ENCODE measurements at places on chromosomes 2 and 18.

- no peak for DNase-seq
These were observed 163.1 kb upstream of the RGPD4 start for GRCh38 chr2:107663632-107664031.

GRCh38 chr18:31553800-31554199, 37.9 kb upstream of the TTR start:
- no peak for DNase-seq

- no peak for DNase-seq
These were observed 210.2 kb downstream of the TSN start for GRCh38 chr2:121965661-121966060.

- no peak for DNase-seq
These were observed 202.4 kb downstream of the ARL6IP6 start for GRCh38 chr2:152920846-152921245.

GRCh38 chr2:238567996-238568395, 141.3 kb downstream of the ASB1 start:
- DNase-seq, result no peak

DNA sequence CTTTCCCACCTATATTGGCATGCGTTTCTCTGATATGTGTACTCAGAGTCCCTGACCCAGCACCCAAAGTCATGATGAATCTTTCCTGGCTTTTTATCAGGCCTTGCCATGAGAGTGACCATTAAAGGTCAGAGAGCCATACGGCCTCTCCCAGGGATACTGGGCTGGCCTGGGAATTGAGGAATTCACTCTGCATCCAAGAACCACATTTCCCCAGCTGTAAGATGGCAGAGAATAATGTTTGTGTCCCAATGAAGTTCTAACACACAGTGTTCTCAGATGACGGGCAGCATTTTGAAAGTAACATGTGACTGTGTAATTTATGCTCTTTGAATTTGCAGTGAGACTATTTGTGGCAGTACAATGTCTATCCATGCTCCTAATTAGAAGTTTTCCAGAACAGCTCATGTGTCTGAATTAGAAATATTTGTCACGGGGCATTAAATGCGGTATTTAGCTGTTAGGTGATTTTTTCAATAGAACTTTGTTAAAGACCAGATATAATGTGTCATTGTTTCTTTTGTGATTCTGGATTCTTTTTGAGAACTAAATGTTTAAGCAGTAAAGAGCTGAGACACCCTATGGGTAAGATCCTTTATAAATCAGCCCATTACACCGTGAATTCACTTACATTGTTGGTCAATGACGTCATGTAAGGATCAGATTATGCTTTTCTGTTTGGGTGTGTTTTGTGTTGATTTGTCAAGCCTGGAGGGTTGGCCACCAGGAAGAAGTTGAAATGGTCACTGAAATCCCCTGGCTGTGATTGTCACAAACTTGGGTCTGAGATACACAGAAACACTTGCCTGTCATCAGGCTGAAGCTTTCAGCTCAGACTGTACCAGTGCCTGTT, 7.3 kb upstream of the SLC3A1 start:
- no peak for DNase-seq

DNA sequence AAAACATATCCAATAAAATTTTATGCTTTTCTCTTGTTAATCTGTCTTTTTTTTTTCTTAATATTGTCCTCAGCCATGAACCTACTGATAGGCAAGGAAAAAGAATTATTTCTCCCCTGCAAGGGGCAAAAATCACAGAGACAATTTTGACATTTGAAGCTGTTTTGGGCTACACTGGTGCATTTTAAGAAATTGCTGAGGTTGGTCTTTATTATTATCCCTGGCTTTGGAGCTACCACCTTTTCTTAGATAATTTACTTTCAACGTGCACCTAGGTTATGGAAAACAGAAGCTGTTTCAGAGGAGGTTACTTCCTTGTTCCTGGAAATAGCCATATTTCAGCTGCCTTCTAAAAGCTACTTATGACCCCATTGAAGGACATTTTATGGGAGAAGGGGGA, 195.5 kb upstream of the KYNU start:
- no peak for DNase-seq

GRCh38 chr2:106269591-106270291, 75.6 kb upstream of the UXS1 start:
- no peak for DNase-seq

- DNase-seq, result no peak
These were observed 25.2 kb upstream of the TMEM237 start for GRCh38 chr2:201668402-201668910.

- no peak for DNase-seq
These were observed 112.5 kb upstream of the CREB1 start for GRCh38 chr2:207417301-207417718.

DNA sequence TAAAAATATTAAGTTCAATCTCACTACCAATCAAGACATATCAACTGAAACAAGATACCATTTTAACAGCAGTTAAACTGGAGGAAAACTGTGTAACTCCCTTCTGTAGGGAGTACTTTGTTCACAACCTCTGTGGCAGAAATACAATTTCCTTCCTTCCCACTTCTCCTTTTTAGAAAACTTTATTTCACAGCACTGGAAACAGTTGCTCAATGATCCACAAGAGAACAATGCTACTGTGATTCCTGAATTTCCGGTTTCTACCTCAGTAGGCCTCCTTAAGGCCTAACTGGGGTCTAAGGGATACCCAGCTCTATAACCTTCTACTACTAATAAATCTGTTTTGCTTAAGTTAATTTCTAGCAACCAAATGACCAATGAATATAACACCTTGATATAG, 14.1 kb downstream of the TLK1 start:
- no peak for DNase-seq

Measured in effector memory CD4-positive, alpha-beta T cell (primary cell).